ENCODE measurements at places on chromosomes 7 and 10. TPM values are rescaled to one million over a fixed set of nuclear protein-coding genes. Genes with fewer than 3 reads are reported as not detected.

The KCNMA1 gene
- total RNA-seq = under 0.01 TPM

The EBLN1 gene
- total RNA-seq = not detected

The TMEM236 gene
- total RNA-seq = 0.32 TPM

The MGAM2 gene
- not detected for total RNA-seq

The VAX1 gene
- not detected for total RNA-seq

The CARD11 gene
- total RNA-seq = 0.32 TPM

The TUBAL3 gene
- total RNA-seq = 0.25 TPM

The PTPRN2 gene
- 1.9 TPM for total RNA-seq

The OIT3 gene
- 0.13 TPM for total RNA-seq

The ATG9B gene
- not detected for total RNA-seq

The SLC26A3 gene
- not detected for total RNA-seq

The GATAD1 gene
- 20.1 TPM for total RNA-seq

The CXCL12 gene
- 17.4 TPM for total RNA-seq

The HUS1 gene
- 13.3 TPM for total RNA-seq

The TCAF2 gene
- total RNA-seq = 6.5 TPM

The ABI1 gene
- 43.8 TPM for total RNA-seq

The LIPM gene
- total RNA-seq = not detected

The OR2F2 gene
- not detected for total RNA-seq

The SPDYE9 gene
- total RNA-seq = not detected

The NEURL1 gene
- 0.06 TPM for total RNA-seq

The CYP3A5 gene
- total RNA-seq = not detected

The MET gene
- total RNA-seq = 33.5 TPM

The PNLIPRP2 gene
- total RNA-seq = not detected

The SSC4D gene
- total RNA-seq = 0.44 TPM

The ACTL6B gene
- total RNA-seq = not detected

The TLX1 gene
- total RNA-seq = not detected

The MTG1 gene
- total RNA-seq = 34.6 TPM

The TMEM140 gene
- 36.8 TPM for total RNA-seq

The SLC16A9 gene
- total RNA-seq = 0.16 TPM

The RPEL1 gene
- not detected for total RNA-seq

The LRRC17 gene
- 4.1 TPM for total RNA-seq

The PRR15 gene
- total RNA-seq = 0.06 TPM

The PRTFDC1 gene
- total RNA-seq = 9.1 TPM

The LIPJ gene
- under 0.01 TPM for total RNA-seq

The PROSER2 gene
- 3.9 TPM for total RNA-seq

All from bladder microvascular endothelial cell (primary cell).